ENCODE measurements at places on chromosomes 12 and 14. TPM values are rescaled to one million over a fixed set of nuclear protein-coding genes. Genes with fewer than 3 reads are reported as not detected.

Gene KLRD1
- polyA plus RNA-seq = 2.6 TPM

Gene LHX5
- not detected for polyA plus RNA-seq

Gene ARHGEF25
- 17.8 TPM for polyA plus RNA-seq

Gene GUCY2C
- 126 TPM for polyA plus RNA-seq

Gene ENDOU
- 1.8 TPM for polyA plus RNA-seq

Gene SYNDIG1L
- polyA plus RNA-seq = 0.10 TPM

Gene LMO3
- 1.8 TPM for polyA plus RNA-seq

Gene CD27
- 1.6 TPM for polyA plus RNA-seq

Gene REM2
- 0.72 TPM for polyA plus RNA-seq

Gene LALBA
- not detected for polyA plus RNA-seq

Gene RIPK3
- 14.8 TPM for polyA plus RNA-seq

Gene HHIPL1
- 0.94 TPM for polyA plus RNA-seq

Gene PIWIL1
- 0.19 TPM for polyA plus RNA-seq

Gene MORN3
- 3.5 TPM for polyA plus RNA-seq

Gene PRB2
- 0.28 TPM for polyA plus RNA-seq

Gene ETFBKMT
- polyA plus RNA-seq = 4.1 TPM

GRCh38 chr12:123997908-123998307 lies 24.9 kb downstream of the ZNF664 start:
- no peak overlapping the region for H3K4me3 ChIP-seq
- no peak overlapping the region for H3K27ac ChIP-seq
- H3K4me1 ChIP-seq = peaks cover 53% of the 10 kb centered on the region
- H3K36me3 ChIP-seq = peaks cover 43% of the 10 kb centered on the region
- DNase-seq = no peak

DNA sequence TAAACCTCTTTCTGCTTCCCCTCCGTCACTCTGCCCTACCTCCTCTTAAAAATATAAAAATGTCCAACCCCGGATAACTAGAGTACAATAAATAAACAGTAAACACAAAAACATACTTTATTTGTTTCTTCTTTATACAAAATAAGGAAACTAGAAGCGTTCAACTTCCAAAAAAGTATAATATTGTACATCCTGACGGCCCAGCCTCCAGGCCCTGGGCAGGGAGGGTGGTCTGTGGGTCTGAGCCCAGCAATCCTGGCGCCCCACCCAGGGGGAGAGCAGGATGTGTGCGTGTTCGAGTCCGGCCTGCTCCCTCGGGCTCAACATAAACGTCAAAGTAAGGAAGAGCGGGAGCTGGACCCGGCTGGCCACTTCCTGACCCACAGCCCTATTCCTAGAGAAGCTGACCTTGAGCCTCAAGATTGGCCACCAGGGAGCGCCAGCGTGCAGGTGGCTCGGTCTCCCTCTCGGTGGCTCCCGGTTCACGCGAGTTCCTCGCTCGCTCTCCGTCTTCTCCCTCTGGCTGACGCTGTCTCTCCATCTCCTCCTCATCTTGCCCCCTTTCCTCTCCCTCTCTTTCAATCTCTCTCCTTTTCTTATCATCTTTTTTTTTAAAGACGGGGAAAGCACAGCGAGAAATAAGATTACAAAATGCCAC lies 9.4 kb downstream of the LHX5 start:
- no peak overlapping the region for H3K4me3 ChIP-seq
- no peaks in the 10 kb centered on the region for H3K4me1 ChIP-seq
- DNase-seq = peak; percentile 51
- H3K27ac ChIP-seq = no peak overlapping the region
- H3K36me3 ChIP-seq = no peaks in the 10 kb centered on the region

DNA sequence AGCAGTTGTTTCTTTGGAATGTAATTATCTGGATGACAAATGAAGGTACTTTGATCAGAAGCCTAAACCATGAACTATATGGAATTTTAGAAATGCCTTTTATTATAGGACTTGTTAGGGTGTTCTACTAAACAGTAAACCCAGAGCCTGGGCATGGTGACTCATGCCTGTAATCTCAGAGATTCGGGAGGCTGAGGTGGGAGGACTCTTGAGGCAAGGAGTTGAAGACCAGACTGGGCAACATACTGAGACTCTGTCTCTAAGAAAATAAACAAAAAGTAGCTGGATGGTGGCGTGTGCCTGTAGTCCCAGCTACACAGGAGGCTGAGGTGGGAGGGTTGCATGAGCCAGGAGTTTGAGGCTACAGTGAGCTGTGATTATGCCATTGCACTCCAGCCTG lies 23.9 kb downstream of the PALS1 start:
- DNase-seq = no peak
- no peaks in the 10 kb centered on the region for H3K36me3 ChIP-seq
- no peak overlapping the region for H3K27ac ChIP-seq

DNA sequence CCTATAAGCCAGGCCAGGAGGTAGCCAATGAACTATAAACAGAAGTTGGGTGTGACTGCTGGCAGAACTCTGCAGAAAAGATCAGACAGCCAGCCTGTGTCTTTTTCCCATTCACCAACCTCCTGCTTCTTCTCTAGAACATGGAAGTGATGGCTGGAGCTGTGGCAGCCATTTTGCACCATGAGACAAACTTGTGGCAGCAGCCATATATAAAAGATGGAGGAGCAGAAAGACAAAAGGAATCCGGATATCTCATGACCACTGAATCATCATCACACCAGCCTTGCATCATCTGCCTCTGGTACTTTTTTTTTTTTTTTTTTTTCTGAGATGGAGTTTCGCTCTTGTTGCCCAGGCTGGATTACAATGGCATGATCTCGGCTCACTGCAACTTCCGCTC lies 8.7 kb downstream of the BEGAIN start:
- H3K36me3 ChIP-seq = no peaks in the 10 kb centered on the region
- no peak overlapping the region for H3K4me3 ChIP-seq
- no peak overlapping the region for H3K27ac ChIP-seq
- DNase-seq = no peak
- H3K4me1 ChIP-seq = no peaks in the 10 kb centered on the region

DNA sequence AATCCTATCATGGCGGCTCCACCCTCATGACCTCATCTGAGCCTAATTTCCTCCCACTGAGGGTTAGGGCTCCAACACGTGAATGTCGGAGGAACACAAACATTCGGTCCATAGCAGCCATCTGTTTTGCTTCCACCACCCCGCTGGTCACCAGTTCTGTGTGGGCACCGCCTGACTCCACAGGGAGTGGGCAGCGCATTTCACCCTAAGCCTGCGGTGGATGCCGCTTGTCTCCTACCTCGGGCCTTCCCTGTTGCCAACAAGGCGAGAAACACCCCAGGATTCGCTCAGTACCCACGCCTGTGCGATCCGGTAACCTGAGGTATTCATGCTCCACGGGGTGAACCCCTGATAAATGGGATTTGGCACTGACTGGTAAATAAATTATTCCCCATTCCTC lies 95.2 kb upstream of the PPP2R5C start:
- peaks cover 3% of the 10 kb centered on the region for H3K27me3 ChIP-seq
- H3K36me3 ChIP-seq = no peaks in the 10 kb centered on the region
- H3K27ac ChIP-seq = no peak overlapping the region
- no peak for DNase-seq
- H3K4me3 ChIP-seq = no peak overlapping the region
- no peaks in the 10 kb centered on the region for H3K4me1 ChIP-seq

DNA sequence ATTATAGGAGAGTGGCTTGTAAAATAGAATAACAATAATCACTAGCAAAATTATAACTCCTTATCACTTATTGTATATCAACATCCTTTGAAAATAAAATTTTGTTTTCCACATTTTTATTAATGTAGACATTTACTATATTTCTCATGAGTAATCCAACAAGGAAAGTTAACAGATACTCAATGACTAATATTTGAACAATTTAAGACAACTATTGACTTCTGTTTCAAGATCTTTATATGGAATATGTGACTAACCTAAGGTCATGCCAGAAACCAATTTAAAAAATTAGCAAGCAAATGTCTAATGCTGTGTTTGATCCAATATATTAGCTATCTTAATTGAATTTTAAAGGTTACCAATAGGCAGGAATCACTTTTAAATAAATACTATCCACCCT lies 638.5 kb upstream of the FLRT2 start:
- no peak for DNase-seq
- no peaks in the 10 kb centered on the region for H3K27me3 ChIP-seq
- no peak overlapping the region for H3K4me3 ChIP-seq
- no peak overlapping the region for H3K27ac ChIP-seq
- H3K36me3 ChIP-seq = no peaks in the 10 kb centered on the region
- H3K4me1 ChIP-seq = no peaks in the 10 kb centered on the region

DNA sequence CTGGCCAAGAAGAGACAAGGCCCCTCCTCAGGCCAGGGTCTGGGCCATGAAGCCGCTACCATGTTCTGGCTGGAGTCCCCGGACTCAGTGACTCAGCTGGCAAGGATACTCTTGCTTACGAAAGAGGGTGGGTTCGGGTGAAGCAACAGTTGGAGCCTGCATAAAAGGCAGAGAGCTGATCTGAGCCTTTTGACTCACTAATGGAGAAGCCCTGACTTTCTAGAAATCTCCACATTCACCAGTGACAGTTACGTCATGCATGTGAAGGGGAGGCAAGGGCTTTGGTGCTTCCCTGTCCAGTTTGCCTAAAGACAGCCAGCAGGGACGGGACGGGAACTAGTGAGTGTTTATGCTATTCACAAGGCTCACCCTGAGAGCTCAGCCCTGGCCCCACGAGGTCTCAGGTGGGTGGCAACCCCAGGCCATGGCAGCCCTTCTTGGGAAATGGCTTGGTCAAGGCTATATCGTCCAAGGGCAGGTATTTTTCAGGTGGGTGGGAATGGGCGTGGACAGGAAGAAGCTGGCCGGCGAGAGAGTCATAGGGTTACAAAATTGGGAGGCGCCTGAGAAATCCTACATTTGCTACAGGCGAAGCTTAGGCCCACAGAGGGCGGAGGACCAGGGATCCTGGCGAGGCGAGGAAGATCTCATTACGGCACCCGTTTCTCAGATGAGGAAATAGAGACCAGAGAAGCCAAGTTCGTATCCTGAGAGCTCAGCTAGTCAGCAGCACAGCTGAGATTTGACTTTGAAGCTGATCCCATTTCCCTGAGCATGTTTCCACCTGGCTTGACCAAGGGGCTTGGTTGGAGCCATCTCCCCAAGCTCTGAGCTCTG lies 314.6 kb downstream of the BCL11B start:
- DNase-seq = peak; percentile 5
- peaks cover 10% of the 10 kb centered on the region for H3K27me3 ChIP-seq

DNA sequence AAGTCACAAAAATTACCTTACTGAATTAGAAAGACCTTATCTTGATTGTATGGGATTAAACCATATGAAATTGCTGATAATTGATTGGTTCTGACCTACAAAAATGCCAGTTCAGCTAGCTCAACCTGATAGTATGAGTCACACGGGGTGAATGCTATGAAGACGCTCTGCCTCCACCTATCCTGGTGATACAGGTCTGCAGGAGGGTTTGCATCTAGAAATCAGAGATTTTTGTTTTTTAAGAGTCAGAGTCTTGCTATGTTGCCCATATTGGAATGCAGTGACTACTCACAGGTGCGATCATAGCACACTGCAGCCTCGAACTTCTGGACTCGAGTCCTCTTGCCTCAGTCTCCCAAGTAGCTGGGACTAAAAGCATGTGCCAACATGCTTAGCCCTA lies 120.4 kb downstream of the HMGA2 start:
- no peaks in the 10 kb centered on the region for H3K36me3 ChIP-seq
- H3K27me3 ChIP-seq = no peaks in the 10 kb centered on the region
- no peak for DNase-seq
- H3K4me1 ChIP-seq = no peaks in the 10 kb centered on the region
- no peak overlapping the region for H3K27ac ChIP-seq

- no peak overlapping the region for H3K27ac ChIP-seq
- H3K27me3 ChIP-seq = no peaks in the 10 kb centered on the region
- no peak overlapping the region for H3K4me3 ChIP-seq
Observed at GRCh38 chr12:27575762-27576118, 51.7 kb downstream of the PPFIBP1 start.

- H3K27ac ChIP-seq = no peak overlapping the region
- H3K4me1 ChIP-seq = no peaks in the 10 kb centered on the region
- no peaks in the 10 kb centered on the region for H3K36me3 ChIP-seq
- no peaks in the 10 kb centered on the region for H3K27me3 ChIP-seq
- H3K4me3 ChIP-seq = no peak overlapping the region
- DNase-seq = peak; percentile 17
Observed at GRCh38 chr12:28814246-28814645, 334.8 kb upstream of the FAR2 start.

- H3K36me3 ChIP-seq = no peaks in the 10 kb centered on the region
- peaks cover 6% of the 10 kb centered on the region for H3K4me1 ChIP-seq
- no peak for DNase-seq
Observed at GRCh38 chr14:71138448-71139293, 231.4 kb downstream of the PCNX1 start.

DNA sequence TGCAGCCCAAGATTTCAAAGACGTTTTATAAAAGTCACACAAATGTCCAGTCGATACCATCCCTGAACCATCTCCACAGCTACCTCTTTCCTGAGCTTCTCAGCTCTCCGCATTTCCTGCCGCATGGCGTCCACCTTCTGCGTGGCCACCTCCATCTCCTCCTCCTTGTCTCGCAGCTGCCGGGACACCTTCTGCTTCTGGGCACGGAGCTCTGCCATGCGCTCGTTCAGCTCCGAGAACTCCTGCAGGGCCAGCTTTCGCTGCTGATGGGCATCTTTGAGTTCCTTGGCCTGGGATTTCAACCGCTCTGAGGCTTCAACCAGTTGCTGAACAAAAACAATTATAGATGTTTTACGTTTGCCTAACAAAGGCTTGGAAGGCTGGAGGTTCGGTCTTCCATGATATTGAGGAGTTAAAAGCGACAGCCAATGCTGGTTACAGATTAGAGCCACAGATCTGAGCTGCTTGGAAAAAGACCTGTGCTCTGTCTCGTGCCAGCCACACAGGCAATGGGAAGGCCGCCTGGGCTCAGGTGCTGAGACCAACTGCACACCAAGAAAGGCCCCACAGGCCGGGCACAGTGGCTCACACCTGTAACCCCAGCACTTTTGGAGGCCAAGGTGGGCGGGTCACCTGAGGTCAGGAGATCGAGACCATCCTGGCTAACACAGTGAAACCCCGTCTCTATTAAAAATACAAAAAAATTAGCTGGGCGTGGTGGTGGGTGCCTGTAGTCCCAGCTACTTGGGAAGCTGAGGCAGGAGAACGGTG lies 49.6 kb downstream of the AMN start:
- H3K4me1 ChIP-seq = no peaks in the 10 kb centered on the region
- no peak overlapping the region for H3K27ac ChIP-seq
- H3K36me3 ChIP-seq = peaks cover 88% of the 10 kb centered on the region
- H3K27me3 ChIP-seq = no peaks in the 10 kb centered on the region
- DNase-seq = no peak

DNA sequence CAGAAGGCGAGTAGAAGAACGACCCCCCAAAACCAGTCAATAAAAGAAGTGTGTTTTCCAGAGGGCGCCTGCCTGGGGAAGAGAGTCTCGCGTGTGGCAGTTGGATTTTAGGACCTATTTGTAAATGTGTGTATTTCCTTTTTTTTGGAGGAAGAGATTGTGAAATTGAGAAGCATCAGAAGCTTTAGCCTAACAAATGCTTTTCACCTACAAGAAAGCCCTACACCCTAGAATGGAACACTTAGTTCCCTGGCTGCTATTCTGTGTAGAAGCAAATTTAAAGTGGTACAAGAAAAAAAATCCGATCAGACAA lies 1.3 kb downstream of the RCOR1 start:
- peaks cover 5% of the 10 kb centered on the region for H3K36me3 ChIP-seq
- peaks cover 10% of the 10 kb centered on the region for H3K4me1 ChIP-seq
- H3K4me3 ChIP-seq = peak overlapping the region; percentile 87
- peak overlapping the region; percentile 72 for H3K27ac ChIP-seq

- H3K4me3 ChIP-seq = no peak overlapping the region
- no peaks in the 10 kb centered on the region for H3K27me3 ChIP-seq
- H3K4me1 ChIP-seq = peaks cover 26% of the 10 kb centered on the region
Observed at GRCh38 chr12:93373961-93374656, 3.6 kb upstream of the NUDT4 start.

GRCh38 chr12:1491983-1492697 lies 102.2 kb downstream of the FBXL14 start:
- H3K4me1 ChIP-seq = no peaks in the 10 kb centered on the region
- no peaks in the 10 kb centered on the region for H3K27me3 ChIP-seq
- H3K4me3 ChIP-seq = no peak overlapping the region
- peaks cover 34% of the 10 kb centered on the region for H3K36me3 ChIP-seq
- H3K27ac ChIP-seq = no peak overlapping the region
